ENCODE measurements at places on chromosomes 2 and 18.

DNA sequence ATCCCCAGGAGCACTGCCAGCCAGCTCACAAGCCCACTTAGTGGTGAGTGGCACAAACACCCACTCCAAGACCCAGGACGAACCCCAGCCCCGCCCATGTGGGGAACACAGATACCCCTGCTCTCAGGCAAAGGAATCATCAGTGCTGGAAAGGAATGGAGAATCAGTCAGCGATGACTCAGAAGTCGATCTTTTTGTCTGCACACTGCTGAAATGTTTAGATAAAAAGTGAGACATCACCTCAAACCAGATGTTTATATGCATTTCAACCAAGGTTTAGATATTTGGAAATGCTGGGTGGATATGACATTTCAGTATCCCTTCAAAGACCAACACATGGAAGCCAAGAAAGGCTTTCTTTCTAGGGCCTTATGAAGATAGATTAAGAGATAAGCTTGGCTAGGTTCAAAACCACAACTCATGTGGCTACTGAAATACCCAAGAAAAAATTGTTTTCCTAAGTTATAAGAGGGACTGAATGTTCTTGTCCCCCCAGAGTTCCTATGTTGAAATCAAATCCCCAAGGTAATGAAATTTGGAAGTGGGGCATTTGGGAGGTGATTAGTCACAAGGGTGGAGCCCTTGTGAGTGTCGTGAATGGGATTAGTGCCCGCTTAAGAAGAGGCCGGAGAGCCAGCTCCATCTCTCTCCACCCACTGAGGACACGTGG lies 43.7 kb downstream of the POU3F3 start:
- no peak for DNase-seq

DNA sequence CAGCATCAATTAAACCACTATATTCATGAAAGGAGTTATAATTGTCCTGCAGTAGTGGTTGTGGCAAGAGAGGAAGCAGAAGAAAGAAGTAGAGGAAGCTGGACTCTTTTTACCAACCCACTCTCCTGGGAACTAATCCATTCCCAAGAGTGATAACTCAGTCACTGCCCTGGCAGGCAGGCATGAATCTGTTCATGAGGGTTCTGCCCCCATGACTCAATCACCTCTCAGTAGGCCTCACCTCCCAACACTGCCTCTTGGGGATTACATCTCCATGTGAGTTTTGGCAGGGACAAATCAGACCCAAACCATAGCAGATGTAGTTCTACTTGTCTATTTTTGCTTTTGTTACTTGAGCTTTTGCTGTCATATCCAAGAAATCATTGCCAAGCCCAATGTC lies 232.7 kb upstream of the MAP2 start:
- no peak for DNase-seq

- no peak for DNase-seq
Measured at GRCh38 chr2:134391751-134392160, 137.9 kb downstream of the MGAT5 start.

- DNase-seq, result no peak
Measured at GRCh38 chr2:233173115-233173514, 78.4 kb upstream of the ATG16L1 start.

GRCh38 chr18:27808683-27809082 lies 368.2 kb downstream of the CDH2 start:
- DNase-seq, result no peak

GRCh38 chr18:58226429-58226828 lies 182.4 kb downstream of the NEDD4L start:
- no peak for DNase-seq

DNA sequence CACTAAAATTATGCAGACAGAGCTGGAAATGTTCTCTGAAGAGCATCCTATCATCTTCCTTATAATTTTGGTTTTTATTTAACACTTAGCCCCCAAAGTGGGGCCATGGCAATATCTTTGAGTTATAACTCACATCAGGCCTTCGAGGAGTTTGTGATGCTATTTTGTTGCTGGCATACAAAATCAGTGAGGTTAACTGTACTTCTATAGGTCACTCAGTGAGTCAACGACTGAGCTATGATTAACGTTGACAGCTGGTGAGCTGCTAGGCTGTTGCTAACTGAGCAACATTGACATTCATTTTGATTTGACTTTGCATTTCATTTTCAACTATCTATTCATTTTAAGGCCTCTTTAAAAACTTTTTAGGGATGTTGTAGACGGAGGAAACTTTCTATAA lies 50.0 kb downstream of the GPD2 start:
- no peak for DNase-seq

DNA sequence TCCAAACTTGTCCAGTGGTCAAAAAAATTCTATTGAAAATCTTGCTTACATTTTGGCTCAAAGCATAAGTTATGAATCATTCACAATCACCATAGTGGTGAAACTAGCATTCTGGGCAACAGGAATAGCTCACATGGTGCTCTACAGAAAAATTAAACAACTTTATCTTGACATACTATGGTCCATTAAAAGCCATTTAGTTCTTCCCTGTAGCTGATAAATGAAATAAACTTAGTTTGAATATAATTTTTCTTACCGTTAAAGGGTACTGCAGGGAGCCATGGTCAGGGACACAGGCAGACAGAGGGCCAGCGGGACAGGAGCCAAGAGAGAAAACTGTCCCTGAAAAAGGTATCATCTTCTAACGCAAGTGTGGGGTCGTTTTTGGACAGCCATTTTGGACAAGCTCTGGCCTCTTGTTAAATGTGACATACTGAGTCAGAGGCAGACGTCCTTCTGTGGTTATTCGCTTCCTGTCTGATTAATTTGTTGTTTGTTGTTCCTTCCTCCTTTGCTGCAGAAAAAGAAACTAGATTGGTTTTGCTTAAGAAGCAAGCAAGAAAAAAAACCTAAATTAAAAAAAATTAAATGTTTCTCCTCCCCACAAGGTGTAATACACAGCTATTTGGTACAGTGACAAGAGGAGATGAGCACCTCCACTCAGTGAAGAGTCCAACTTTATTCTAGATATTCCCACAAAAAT lies at the start of gene WIPF1:
WIPF1 (minus strand) TSS at position 460 of the 703 bp plus-strand sequence. CDS start 12,231 bp downstream, outside the sequence.
- DNase-seq, result no peak

GRCh38 chr2:212005085-212005671 lies 533.4 kb downstream of the ERBB4 start:
- DNase-seq, result no peak

- no peak for DNase-seq
Measured at GRCh38 chr2:167972020-167972419, 275.4 kb downstream of the STK39 start.

GRCh38 chr2:127408807-127409099 lies 9.5 kb upstream of the PROC start:
- no peak for DNase-seq

GRCh38 chr2:191692502-191693115 lies 14.7 kb downstream of the NABP1 start:
- no peak for DNase-seq

DNA sequence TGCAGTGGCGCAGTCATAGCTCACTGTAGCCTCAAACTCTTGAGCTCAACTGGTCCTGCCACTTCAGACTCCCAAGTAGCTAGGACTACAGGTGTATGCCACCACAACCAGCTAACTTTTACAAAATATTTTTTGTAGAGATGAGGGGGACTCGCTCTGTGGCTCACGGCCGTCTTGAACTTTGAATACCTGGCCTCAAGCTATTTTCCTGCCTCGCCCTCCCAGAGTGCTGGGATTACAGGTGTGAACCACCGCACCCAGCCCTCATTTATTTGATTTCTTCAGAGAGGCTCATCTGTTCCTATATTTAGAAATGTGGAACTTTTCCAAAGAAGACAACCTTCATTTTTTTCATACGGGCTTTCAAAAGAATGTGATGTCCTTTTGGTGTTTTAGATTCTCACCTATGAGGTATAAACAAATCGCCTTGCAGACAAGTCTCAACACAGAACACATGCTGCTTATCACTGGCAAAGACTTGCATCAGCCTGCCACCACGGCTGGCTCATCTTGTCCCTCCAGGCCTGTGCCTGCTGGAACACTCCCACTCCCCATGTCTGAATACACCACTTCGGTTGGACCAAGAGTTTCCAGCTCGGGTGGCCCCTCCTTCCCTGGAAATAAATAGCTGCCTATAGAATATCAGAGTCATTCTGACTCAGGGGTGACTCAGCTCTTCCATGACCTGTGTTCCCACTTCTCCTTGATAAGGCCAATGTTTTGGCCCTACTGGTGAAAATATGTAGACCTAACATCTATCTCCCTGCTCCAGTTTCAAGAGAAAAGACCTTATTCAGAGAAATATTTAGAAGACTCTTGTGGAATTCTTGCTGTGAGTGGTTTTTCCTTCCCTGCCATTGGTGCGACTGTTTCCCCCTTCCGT lies 202.6 kb downstream of the TGIF1 start:
- DNase-seq, result peak; percentile 11

- no peak for DNase-seq
Measured at GRCh38 chr2:20157193-20157891, 67.6 kb downstream of the SDC1 start.

DNA sequence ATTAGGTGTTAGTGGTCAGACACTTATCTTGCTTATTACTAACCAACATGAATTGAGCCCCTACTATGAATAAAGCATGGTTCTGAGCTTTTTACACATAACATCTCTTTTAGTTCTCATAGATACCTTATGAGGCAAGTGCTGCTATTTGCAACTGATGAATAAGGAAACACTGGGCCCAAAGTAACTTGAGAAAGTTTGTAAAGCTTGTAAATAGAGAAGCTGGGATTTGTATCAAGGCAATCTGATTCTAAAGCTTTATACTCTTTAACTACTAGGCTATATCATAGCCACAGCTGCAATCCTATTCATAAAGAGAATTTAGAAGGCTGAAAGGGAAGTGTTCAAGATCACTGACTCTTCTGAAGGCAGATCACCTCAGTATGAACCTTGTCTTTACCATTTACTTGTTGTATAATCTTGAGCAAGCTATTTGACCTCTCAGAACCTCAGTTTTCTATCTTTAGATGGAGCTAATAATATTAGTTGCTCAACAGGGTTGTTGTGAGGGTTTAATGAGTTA lies 60.4 kb downstream of the ABCB11 start:
- DNase-seq, result no peak

DNA sequence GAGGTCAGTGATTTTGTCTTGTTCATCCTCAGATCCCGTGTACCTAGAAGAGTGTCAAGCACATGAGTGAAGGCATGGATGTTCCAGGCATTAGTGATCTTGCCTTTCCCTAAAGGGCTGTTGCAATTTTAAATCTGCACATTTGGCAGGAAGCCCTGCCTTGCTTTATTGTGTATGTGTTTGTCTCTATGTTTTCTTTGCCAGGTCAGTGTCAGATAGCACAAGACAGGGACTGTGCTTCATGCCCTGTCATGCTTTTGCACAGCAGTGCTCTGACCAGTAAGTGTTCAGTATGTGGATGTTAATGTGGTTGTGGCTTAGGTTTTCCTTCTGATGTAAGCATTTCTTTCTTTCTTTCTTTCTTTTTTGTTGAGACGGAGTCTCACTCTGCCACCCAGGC lies 131.5 kb downstream of the RGPD3 start:
- peak; percentile 23 for DNase-seq

DNA sequence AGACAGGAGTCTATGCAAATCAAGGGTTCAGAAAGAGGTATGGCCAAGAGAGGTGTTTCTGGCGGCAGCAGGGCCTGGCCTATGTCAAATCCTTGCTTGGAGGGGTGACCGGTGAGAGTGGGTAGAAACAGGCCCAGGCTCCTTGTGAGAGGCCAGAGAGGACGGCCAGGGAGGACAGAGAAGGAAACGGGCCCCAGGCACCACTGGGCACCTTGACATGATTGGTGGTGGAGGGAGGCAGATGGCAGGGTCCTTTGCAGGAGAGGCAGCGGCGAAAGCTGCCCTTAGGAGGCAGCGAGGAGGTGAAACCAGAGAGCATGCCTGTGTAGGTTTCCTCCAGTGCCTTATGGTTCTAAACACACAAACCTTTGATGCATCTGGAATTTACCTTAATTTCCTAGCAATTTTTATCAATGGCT lies 6.2 kb downstream of the RAMP1 start:
- no peak for DNase-seq

GRCh38 chr2:174683392-174683759 lies 80.9 kb downstream of the CHRNA1 start:
- DNase-seq, result no peak

GRCh38 chr18:39232490-39232889 lies 1666.9 kb upstream of the CELF4 start:
- DNase-seq, result no peak

- DNase-seq, result no peak
Measured at GRCh38 chr2:47226132-47226922, 71.2 kb upstream of the STPG4 start.

- DNase-seq, result no peak
Measured at GRCh38 chr2:177289824-177290628, 25.5 kb upstream of the NFE2L2 start.

DNA sequence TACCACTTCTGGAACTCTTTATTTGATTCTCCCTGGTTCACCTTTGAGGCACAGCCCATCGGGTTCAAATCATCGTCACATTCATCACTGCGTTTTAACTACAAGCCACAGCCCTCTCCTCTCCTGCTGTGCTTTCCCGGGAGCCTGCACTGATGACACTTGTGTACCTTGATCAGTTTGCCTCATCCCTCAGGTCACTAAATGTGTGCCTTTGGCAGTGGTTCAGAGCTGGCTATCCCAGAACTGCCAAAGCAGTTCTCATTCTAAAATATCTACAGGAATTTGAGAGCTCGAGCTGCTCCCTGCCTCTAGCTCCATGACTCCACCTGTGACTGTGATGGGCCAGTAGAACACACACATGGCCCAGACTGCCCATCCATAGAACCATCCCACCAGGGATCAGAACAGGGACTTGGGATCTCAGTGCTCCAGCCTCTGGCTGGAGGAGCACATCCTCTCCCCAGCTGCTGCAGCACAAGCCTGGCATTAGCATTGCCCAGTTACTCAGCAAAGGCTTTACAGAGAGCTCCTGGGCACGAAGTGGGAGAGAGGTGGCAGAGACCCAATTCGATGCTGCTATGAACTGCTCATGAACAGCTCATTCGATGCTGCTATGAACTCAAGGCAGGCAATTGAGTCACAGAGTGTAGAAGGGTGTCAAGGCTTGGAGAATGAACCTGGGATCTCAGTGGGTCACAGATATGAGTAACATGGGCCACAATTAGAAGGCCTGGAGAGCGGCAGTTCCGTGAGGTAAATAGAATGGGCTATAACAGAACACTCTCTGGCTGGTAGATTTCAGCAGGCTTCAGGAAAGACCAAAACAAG lies 41.9 kb downstream of the EVA1A start:
- DNase-seq, result no peak

DNA sequence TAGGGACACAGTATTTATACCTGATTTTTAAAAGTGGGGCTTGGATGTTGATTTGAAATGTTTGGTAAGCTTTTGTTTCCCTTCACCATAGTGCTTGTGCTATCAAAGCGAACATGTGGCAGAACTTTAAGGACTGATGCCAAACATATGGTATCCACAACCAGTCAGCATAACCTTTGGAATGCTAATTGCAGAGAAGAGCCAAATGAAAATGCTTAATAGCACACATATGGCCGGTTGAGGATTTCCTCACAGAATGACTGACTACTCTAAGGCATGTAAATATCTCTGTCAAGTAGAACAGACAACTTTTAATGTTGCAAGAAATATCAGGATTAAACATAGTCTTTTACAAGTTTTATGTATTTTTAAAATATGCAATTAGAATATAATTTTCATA lies 120.9 kb upstream of the COL3A1 start:
- no peak for DNase-seq

- no peak for DNase-seq
Measured at GRCh38 chr18:74511823-74512222, 15.7 kb downstream of the CNDP2 start.

Measured in stimulated activated effector memory CD8-positive, alpha-beta T cell treated with anti-CD3 and anti-CD28 coated beads, Interleukin-12 subunit alpha, Interleukin-12 subunit beta, amount 100 ng/mL, for 72 hours (primary cell).